ENCODE measurements at places on chromosomes 5 and 9.
A peak's percentile ranks its signal among the peaks of the same experiment; 100 is the strongest.

DNA sequence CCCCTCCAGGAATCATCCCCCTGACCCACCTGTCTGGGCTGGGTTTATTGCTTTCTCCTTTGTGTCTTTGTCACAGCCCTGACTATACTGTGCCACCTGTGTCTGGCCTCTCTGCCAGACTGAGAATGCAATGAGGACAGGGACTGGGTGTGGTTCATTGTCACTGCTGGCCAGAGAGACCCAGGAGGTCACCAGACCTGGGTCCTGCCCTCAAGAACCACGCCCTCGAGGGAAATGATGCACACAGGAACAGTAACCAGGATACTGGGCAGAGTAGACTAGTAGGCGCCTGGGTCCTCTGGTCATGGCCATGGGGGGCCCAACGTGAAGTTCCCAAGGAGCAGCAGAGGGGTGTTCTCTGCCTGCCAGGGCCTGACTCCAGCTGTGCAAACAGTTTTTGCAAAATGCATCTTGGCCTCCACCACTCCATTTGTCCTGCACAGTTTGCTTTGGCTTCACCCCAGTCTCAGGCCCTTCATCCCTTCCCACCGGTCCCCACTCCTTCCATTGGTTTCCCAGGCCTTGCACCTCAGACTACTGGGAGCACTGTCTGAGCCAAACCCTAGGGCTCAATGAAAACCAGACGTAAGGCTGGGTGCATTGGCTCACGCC, 17.8 kb downstream of the RGS3 start:
- peaks cover 7% of the 10 kb centered on the region for H3K27me3 ChIP-seq
- H3K36me3 ChIP-seq, result no peaks in the 10 kb centered on the region

DNA sequence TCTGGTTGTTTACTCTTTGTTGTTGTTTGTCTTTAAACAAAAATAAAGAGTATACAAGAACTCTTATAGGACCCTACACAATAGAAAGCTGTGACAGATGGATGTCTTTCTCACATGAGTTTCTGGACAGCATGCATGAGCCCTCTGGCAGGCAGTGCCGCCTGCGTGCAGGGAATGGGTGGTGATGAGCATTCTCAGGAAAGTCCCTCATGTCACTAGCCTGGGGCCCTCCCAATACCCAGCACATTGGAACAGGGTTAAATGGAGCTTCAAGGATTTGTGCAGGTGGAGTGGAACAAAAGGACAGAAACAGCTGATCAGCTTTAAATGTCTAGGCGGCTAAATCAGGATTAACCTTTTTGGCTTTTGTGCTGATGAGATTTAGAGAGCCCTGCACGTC, 181.0 kb upstream of the CD180 start:
- no peaks in the 10 kb centered on the region for H3K4me1 ChIP-seq
- no peaks in the 10 kb centered on the region for H3K36me3 ChIP-seq
- peaks cover 11% of the 10 kb centered on the region for H3K27me3 ChIP-seq
- H3K27ac ChIP-seq, result no peak overlapping the region

DNA sequence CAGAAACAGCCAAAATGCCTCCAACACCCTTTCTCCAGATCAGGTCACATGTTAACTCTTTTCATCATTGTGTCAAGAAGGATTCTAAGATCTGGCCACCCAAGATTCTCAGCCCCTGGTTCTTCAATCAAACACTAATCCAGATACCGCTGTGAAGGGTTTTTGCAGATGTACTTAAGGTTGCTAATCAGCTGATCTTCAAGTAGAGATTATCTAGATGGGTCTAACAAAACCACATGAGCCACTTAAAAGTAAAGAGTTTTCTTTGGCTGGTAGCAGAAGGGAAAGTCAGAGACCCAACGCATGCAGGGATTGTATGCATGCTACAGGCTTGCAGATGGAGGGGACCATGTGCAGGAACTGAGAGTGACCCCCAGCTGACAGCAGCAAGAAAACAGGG, 267.9 kb downstream of the CDK5RAP2 start:
- no peak overlapping the region for H3K27ac ChIP-seq
- peaks cover 13% of the 10 kb centered on the region for H3K27me3 ChIP-seq
- no peak overlapping the region for H3K4me3 ChIP-seq
- DNase-seq, result no peak
- H3K36me3 ChIP-seq, result no peaks in the 10 kb centered on the region

DNA sequence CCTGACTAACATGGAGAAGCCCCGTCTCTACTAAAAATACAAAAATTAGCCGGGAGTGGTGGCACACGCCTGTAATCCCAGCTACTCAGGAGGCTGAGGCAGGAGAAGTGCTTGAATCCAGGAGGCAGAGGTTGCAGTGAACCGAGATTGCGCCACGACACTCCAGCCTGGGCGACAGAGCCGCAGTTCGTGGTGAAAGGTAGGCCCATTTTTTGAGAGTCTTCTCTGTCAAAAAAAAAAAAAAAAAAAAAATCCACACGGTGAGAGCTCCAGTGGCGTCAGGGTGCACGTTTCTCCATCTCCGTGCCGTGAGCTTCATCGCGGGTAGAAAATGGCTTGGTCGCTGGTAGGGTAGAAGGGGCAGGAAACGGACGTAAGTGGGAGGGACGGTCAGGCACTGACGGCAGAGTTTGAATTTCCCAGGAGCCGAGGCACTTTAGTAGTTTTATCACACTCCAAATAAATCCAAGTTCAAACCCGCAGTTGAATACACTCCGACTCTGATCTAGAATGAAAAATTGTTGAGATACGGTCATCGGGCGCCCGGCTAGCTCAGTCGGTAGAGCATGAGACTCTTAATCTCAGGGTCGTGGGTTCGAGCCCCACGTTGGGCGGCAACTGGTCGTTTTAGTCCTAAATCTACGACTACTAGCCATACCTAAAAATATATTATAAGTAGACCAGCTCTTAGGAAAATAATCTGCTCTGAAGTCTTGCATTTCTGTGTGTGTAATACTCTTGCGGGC, 2.4 kb upstream of the TRIM7 start:
- peak; percentile 80 for DNase-seq
- peaks cover 37% of the 10 kb centered on the region for H3K4me1 ChIP-seq
- peak overlapping the region; percentile 85 for H3K27ac ChIP-seq
- H3K4me3 ChIP-seq, result peak overlapping the region; percentile 81
- H3K27me3 ChIP-seq, result peaks cover 32% of the 10 kb centered on the region
